Epithelial cell of proximal tubule (primary cell): ENCODE measurements at places on chromosomes 13 and 19. TPM values are rescaled to one million over a fixed set of nuclear protein-coding genes. Genes with fewer than 3 reads are reported as not detected.

Gene SULT2A1
- total RNA-seq, result not detected in 2 replicates

Gene NUDT19
- total RNA-seq, result 7.7 and 14.4 TPM in 2 replicates

Gene S1PR5
- total RNA-seq, result not detected in 2 replicates

Gene CNN1
- 5.6 and 16.1 TPM in 2 replicates for total RNA-seq

Gene KCNN4
- 8.3 and 11.6 TPM in 2 replicates for total RNA-seq

Gene VSTM2B
- not detected in 2 replicates for total RNA-seq

Gene CYP2A6
- total RNA-seq, result not detected in 2 replicates

Gene KANK3
- 0.29 and 2.2 TPM in 2 replicates for total RNA-seq

Gene TLE6
- total RNA-seq, result 0.58 and 1.0 TPM in 2 replicates

Gene SPIB
- total RNA-seq, result not detected in 2 replicates

Gene ATP1A3
- 0.36 TPM in 1 of 2 replicates, not detected in the other for total RNA-seq

Gene FAM98C
- 13.2 and 37.1 TPM in 2 replicates for total RNA-seq

Gene C19orf81
- 9.6 TPM in 1 of 2 replicates, not detected in the other for total RNA-seq

Gene ZNF358
- 29.5 and 80.8 TPM in 2 replicates for total RNA-seq

Gene NCR1
- total RNA-seq, result not detected in 2 replicates

Gene PLPPR2
- 1.3 and 6.2 TPM in 2 replicates for total RNA-seq

Gene NMRK2
- total RNA-seq, result not detected in 2 replicates

Gene FAM216B
- not detected in 2 replicates for total RNA-seq

Gene SPTBN4
- 0.14 and 0.17 TPM in 2 replicates for total RNA-seq

Gene ZNF382
- total RNA-seq, result 3.9 and 8.6 TPM in 2 replicates

Gene RNF17
- 0.65 and 1.8 TPM in 2 replicates for total RNA-seq

Gene FFAR3
- not detected in 2 replicates for total RNA-seq

Gene ZNF627
- total RNA-seq, result 10.0 and 12.5 TPM in 2 replicates

Gene LILRB5
- not detected in 2 replicates for total RNA-seq

Gene TUBA3C
- not detected in 2 replicates for total RNA-seq

Gene COX6B2
- total RNA-seq, result 0.23 TPM in 1 of 2 replicates, not detected in the other
